ENCODE measurements at places on chromosomes 7 and 10. TPM values are rescaled to one million over a fixed set of nuclear protein-coding genes. Genes with fewer than 3 reads are reported as not detected.

The SH2D4B gene
- 0.13 TPM for total RNA-seq

The STEAP2 gene
- total RNA-seq, result 17.4 TPM

The GIMAP8 gene
- not detected for total RNA-seq

GRCh38 chr7:66627151-66627681 lies 1.5 kb upstream of the KCTD7 start:
- DNase-seq, result no peak

DNA sequence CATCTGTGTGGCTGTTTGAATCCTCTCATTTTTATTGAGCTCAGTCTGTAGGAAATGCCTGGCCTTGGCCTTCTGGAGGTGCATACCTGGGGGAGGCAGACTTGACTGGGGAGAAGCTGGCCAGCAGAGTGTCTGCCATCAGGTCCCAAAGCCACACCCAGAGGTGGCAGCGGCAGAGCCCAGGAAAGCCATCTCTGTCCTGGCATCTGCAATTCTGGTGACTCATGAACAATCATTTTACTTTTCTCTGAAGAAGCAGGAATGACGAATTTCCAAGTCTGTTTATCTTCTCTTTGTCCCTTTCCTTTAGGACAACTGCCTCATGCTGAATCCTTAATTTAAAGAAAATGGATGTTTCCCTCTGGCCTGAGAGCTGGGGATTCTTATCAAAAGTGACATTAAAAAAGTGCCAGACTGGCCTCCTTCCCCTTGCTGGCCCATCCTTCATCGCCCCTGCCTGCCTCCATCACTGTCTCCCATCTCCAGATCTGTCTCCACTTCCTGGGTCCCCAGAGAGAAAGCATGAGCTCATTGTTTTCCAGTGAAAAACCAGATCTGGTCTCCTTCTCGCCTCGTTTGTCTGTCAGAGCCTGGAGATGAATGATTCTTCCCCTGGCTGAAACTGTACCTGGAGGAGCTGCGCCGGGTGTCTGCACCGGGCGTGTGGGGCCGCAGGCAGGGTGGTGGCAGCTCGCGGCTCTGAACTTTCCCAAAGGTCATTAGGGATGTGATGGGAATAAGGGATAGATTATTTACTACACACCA lies 124.5 kb downstream of the TMEM178B start:
- peak; percentile 41 for DNase-seq

GRCh38 chr7:37449621-37450020 lies 957 bp upstream of the ELMO1 start:
- no peak for DNase-seq

GRCh38 chr10:12973149-12973718 lies 28.3 kb downstream of the CCDC3 start:
- DNase-seq, result no peak

Data from H1 (cell line).